ENCODE measurements at places on chromosomes 2 and 18. TPM values are rescaled to one million over a fixed set of nuclear protein-coding genes. Genes with fewer than 3 reads are reported as not detected.

REL gene
- total RNA-seq: 9.0 TPM

HTRA2 gene
- 52.6 TPM for total RNA-seq

GBX2 gene
- total RNA-seq: 1.4 TPM

SCG2 gene
- total RNA-seq: 10.3 TPM

CTLA4 gene
- total RNA-seq: 2.7 TPM

UGT1A6 gene
- not detected for total RNA-seq

RPRD1A gene
- 71.6 TPM for total RNA-seq

WNT6 gene
- not detected for total RNA-seq

CPLX4 gene
- not detected for total RNA-seq

IL36G gene
- total RNA-seq: not detected

CFC1B gene
- not detected for total RNA-seq

COLEC11 gene
- not detected for total RNA-seq

MC4R gene
- 0.23 TPM for total RNA-seq

LOXHD1 gene
- total RNA-seq: not detected

ANKRD62 gene
- total RNA-seq: not detected

ALPG gene
- not detected for total RNA-seq

GALNT3 gene
- total RNA-seq: not detected

CHRNG gene
- not detected for total RNA-seq

FOXD4L1 gene
- 0.19 TPM for total RNA-seq

SULT1C4 gene
- total RNA-seq: not detected

PIKFYVE gene
- total RNA-seq: 17.1 TPM

GALNT5 gene
- 1.5 TPM for total RNA-seq

CNGA3 gene
- not detected for total RNA-seq

WDR75 gene
- 60.4 TPM for total RNA-seq

CXCR2 gene
- total RNA-seq: not detected

ANKRD23 gene
- total RNA-seq: 3.2 TPM

ANKRD30B gene
- total RNA-seq: 1.4 TPM

POTEC gene
- 0.88 TPM for total RNA-seq

CARF gene
- total RNA-seq: 2.5 TPM

LHCGR gene
- total RNA-seq: not detected

TAF4B gene
- total RNA-seq: 13.9 TPM

ACVR1C gene
- 0.05 TPM for total RNA-seq

AQP12B gene
- not detected for total RNA-seq

BOLL gene
- not detected for total RNA-seq

MYCN gene
- total RNA-seq: 0.08 TPM

FAM124B gene
- not detected for total RNA-seq

STAT4 gene
- 0.11 TPM for total RNA-seq

ATL2 gene
- 73.7 TPM for total RNA-seq

FAM161A gene
- 3.7 TPM for total RNA-seq

TAF1B gene
- total RNA-seq: 14.9 TPM

NEB gene
- total RNA-seq: 1.1 TPM

CPO gene
- not detected for total RNA-seq

FNDC4 gene
- 3.2 TPM for total RNA-seq

QPCT gene
- 5.9 TPM for total RNA-seq

IL37 gene
- total RNA-seq: 1.0 TPM

ZNF892 gene
- total RNA-seq: 2.9 TPM

LINC00305 gene
- total RNA-seq: not detected

WDCP gene
- total RNA-seq: 5.9 TPM

DPY30 gene
- 70.0 TPM for total RNA-seq

TRAK2 gene
- 4.4 TPM for total RNA-seq

HRH4 gene
- total RNA-seq: not detected

GAREM2 gene
- 2.4 TPM for total RNA-seq

COL5A2 gene
- total RNA-seq: 101 TPM

TTN gene
- 0.38 TPM for total RNA-seq

CLK1 gene
- total RNA-seq: 37.2 TPM

PJVK gene
- total RNA-seq: 1.6 TPM
